ENCODE measurements at places on chromosomes 7 and 10.

- ATAC-seq: no peak
Observed at GRCh38 chr10:59285073-59285472, 77.3 kb downstream of the FAM13C start.

- no peak for ATAC-seq
Observed at GRCh38 chr7:116728413-116728812, 56.4 kb downstream of the MET start.

DNA sequence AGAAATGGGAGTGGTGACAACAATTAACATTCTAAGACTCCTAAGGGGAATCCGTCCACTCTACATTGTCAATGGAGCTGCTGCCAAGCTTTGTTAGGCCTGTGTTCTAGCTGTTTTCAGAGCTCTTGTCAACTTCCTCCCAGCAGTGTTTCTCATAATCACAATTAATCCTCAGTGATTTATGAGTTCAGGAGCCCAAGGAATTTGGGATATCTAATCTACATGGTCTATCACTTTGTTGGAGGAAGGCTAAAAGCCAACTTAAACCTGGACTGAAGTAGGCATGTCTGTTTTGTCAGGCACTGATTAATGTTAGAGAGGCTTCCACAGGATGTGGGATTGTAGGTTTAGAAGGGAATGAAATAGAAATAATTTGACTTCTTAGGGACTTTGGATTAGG lies 10.2 kb upstream of the OR2F2 start:
- ATAC-seq: no peak

DNA sequence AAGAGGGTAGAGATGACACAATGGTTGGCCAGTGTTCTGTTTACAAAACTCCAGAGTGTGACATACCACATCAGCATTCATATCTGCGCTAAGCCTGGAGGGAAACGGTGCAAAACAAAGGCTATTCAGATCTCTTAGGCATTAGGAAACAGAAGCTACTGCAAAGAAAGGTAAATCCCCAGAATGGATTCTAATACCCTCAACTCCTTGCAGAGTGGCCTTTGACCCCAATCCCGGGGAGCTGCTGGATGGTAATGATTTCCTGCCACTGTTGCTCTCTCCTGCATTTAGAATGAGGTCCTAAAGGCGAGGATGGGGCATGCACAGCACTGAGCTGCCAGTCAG lies 65.2 kb downstream of the AOAH start:
- no peak for ATAC-seq

GRCh38 chr10:132179551-132180392 lies 7.0 kb upstream of the DPYSL4 start:
- ATAC-seq: no peak

- no peak for ATAC-seq
Observed at GRCh38 chr7:2527505-2528467, 8.2 kb downstream of the LFNG start.

DNA sequence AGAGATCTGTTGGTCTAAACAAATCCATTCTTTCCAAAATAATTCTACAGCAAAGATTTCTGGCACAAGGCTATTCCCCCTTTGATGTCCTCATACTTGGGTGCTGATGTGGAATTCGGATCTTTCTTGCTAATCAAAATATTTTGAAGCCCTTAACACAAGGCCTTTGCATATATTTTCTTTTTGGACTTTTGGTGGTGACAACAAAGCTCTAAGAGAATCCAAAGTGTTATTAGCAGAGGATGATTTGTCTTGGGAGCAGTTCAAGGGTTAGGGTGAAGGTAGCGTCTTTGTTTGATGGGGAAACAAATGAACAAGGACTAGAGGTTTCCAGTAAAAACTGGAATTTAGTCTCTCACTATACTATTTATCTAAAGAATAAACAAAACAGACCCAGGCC lies 197.9 kb downstream of the CDCA7L start:
- no peak for ATAC-seq

DNA sequence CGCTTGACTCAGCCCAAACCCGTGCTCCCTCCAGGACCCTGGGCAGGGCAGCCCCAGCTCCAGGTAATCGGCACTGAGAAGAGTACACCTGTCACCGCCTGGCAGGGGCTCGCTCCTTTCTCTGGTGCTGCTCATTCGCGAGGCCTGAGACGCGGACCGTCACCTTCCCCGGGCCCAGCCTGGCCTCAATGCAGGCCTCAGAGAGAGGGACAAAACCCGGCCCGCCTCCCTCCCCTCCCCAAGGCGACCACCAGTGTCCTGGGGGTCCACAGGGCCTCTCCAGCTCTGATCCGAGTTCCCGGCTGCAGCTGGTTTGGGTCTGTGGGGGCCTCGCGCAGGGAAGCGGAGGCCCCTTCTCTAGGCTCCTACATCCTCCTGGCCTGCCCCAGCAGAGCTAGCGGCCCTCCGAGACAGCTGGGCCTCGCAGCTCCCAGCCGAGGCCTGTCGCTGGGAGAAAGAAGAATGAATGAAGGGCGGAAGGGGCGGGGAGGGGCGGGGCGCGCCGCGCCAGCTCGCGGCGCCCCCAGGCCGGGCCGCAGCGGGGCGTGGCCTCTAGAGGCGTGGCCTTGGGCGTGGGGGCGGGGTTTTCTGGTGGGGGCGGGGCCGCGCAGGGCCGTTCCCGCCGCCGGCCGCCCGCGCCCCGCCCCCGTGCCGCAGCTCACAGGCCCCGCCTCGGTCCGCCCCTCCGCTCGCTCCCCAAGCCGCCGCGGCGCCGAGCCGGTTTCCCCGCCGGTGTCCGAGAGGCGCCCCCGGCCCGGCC lies at the start of gene LIMK1:
TSS of gene LIMK1 (plus strand) at position 688 of the 760 bp plus-strand sequence. CDS start 187 bp downstream, outside the sequence.
- ATAC-seq: peak; percentile 83

GRCh38 chr10:103246324-103246723 lies 637 bp downstream of the RPEL1 start:
- no peak for ATAC-seq

GRCh38 chr7:103928581-103928980 lies 60.9 kb downstream of the RELN start:
- no peak for ATAC-seq

GRCh38 chr7:148153616-148154284 lies 436.8 kb upstream of the C7orf33 start:
- ATAC-seq: peak; percentile 28

DNA sequence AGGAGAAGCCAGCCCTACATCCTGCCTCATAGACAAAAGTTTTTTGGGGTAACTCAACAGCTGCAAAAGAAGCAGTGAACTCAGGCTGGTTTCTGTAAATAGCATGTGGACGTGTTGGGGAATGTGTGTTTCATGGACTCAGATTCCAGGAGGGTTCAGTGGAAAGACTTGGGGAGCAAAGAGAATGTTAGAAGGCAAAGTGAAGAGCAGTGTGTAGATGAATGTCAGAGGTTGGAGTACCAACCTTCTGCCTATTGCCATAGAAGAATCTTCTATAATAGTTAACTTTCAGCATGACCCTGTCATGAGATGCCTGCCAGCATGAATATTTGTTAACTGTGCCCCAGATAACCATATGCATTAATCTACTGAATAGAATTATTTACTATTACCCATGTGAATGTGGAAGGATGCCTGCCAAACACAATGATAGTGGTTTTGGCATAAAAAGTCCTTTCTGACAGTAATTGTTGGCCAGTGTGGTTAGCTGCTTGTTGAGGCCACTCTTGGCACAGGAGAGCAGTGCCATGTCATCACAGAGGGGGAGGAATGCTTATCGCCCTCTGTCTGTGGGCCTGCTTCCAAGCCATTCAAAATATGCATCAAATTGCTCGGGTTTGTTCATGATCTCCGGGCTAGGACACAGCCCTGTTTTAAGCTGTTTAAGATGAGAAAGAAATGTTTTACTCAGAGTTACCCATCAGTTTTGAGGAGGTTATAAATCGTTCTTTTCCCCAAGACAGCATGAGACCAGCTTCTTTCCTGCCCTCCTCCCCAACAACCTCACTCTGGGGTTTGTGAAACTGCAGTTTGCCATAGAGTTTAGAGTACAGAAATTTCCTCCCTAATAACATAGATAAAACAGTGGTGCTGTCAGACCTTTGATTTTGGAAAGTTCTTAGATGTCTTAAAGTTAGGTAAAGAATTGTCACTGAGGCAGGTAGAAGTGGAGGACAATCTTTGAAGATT lies 165.3 kb downstream of the WNT2 start:
- no peak for ATAC-seq

DNA sequence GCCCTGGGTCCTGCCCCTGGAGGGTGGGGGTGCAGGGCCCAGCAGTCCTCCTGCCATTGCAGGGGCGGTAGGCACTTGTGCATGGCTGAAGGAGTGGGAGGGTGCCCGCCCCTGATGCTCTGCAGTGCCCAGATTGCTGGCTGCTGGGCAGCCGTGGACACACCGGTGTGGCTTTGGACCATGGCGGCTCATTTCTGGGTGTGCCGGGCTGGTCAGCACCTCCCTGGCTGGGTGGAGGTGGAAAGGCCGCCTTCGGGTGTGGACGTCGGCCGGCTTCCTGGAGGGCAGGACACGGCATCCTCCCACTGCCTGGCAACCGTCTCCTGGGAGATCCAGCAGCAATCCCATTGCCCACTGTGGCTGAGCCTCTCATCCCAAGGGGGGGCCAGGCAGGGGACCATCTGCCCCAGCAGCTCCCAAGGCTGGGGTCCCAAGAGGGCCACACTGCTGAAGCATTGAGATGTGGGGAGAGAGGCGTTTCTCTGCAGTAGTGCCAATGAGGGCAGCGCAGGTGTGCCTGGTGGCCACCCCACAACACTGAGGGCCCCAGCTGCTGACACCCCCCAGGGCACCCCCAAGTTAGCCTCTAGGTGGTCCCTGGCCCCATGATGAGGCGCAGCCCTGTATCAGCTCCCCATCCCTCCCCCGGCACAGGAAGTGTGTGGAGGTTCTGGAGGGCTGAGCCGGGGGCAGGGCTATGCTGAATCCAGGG lies 12.9 kb downstream of the TTYH3 start:
- ATAC-seq: peak; percentile 39

DNA sequence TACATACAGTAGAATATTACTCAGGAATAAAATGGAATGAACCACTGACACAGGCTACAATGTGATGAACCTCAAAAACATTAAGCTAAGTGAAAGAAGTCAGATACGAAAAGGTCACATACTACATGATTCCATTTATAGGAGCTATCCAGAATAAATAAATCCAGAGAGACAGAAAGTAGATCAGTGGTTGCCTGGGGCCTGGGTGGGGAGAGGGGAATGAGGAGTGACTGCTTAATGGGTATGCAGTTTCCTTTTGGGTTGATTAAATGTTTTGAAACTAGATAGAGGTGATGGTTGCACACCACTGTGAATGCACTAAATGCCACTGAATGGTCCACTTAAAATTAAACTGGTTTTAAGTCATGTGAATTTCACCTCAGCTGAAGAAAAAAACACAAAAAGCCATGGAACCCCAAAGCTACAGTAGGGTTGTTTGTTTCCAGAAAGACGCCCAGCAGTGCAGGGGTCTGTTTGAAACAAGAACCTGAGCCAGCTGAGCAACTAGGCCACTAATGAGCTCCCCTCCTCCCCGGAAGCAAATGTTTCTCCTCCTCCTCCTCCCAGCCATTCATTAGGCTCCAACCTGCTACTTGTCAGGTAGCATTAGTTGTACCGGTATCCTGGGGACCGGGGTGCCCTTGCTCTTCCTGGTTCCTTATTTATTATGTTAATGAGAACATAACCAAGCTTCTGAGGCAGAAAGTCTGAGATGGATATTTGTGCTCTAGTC lies 168.4 kb downstream of the EVX1 start:
- ATAC-seq: no peak

DNA sequence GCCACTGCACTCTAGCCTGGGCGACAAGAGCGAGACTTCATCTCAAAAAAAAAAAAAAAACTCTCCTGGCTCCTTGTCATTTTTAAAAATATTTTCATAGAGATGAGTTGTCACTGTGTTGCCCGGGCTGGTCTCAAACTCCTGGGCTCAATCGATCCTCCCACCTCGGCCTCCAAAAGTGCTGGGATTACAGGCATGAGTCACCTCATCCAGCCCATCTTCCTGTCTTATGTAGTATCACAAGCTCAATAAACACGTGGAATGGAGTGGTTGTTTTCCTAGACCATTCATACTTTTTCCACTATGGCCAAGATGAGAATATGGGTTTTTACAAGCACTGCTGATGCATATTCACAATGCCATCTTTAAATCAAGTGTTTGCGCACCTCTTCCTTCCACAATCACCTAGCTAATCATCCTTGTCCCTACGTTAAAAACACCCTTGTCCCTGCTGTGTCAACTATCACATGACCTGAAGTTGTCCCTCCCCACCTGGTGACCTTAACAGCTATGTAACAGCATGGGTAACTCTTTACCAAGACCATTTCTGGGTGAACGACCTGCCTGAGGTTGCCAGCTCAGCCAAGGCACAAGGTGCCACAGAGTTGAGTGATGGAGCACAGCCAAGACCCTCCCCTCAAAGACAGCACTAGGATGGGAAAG lies 21.3 kb downstream of the DLG5 start:
- ATAC-seq: no peak

DNA sequence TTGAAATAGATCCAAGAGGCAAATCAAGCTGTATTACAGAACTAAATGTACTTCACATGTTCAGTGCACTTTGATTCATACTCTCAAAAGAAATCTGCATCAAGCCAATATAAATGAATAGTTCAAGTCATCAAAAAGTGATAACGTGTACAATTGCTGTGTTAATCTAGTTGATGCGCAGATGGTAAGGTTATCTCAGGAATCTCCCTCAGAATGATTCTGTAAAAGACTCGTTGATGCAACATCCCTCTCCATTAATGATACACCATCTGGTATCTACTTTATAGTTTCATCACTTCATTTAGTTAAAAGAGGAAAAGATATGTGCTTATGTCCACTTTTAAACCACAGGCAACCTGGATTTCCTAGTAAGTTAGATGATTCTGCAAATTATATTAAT lies 200.6 kb downstream of the CHCHD3 start:
- ATAC-seq: no peak

DNA sequence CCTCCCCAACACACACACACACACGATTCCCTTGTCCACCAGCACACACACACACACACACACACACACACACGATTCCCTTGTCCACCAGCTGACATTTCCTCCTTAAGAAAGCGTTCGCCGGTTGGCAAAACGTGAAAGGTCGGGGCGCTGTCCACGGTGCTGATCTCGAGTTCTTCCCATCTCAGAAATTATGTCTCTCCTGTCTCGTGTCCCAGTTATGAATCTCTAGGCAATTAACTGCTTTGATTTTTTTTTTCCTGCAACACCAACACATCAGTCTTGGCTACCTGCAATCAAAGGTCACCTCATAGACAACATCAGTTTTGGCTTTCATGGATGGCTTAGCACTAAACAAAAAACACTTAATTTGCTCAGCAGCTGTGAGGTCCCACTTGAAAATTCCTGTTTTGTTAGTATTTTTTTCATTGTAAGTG lies 1.9 kb downstream of the INA start:
- ATAC-seq: no peak

DNA sequence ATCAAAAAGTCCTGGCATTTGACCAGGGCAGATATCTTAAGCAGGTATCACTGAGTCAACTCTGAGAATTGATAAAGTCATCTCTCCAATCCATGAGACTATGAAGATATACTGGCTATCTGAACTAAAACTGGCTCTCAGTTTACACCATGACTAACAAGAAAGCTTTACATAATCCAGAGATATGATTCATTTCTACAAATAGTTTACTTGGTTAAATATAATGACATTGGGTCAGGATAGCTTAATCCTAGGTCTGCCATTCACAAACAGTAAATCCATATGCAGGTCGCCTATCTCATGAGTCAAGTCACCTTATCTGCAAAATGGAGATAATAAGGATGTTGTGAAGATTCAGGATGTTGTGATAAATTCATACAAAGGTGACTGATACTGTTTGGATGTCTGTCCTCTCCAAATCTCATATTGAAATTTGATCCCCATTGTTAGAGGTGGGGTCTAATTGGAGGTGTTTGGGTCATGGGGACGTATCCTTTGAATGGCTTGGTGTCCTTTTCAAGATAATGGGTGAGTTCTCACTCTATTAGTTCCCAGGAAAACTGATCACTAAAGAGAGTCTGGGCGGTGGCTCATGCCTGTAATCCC lies 117.4 kb downstream of the JMJD1C start:
- no peak for ATAC-seq
